ENCODE measurements at places on chromosomes 13 and 19.

- peak; percentile 95 for DNase-seq
Measured at GRCh38 chr19:48933382-48933932, at the start of gene DHDH. DHDH (plus strand) TSS chr19:48933699; CDS start chr19:48933722, 23 bp downstream.

GRCh38 chr13:111216166-111216960, 101.3 kb downstream of the ARHGEF7 start:
- DNase-seq, result peak; percentile 28

GRCh38 chr13:111225810-111226546, 94.5 kb upstream of the TEX29 start:
- DNase-seq, result no peak

- no peak for DNase-seq
Measured at GRCh38 chr13:41040584-41041334, 20.6 kb upstream of the WBP4 start.

DNA sequence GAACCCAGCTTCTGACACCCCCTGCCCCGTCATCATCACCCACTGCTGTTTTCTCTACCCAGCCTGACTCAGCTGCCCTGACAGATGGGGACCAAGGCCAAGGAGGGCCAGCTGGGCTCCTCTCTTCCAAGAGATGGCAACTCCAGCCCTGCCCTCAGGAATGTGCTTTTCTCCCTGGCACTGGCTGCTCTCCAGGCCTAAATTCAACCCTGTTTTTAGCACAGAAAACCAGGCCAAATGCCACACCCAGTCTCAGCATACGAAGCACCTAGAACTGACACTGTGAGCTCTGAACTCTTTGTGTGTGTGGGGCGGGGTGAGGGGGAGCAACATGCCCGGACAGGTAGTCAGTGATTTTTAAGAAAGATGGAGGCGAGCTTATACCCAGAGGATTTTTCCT, 23.4 kb upstream of the IGFL1 start:
- no peak for DNase-seq

DNA sequence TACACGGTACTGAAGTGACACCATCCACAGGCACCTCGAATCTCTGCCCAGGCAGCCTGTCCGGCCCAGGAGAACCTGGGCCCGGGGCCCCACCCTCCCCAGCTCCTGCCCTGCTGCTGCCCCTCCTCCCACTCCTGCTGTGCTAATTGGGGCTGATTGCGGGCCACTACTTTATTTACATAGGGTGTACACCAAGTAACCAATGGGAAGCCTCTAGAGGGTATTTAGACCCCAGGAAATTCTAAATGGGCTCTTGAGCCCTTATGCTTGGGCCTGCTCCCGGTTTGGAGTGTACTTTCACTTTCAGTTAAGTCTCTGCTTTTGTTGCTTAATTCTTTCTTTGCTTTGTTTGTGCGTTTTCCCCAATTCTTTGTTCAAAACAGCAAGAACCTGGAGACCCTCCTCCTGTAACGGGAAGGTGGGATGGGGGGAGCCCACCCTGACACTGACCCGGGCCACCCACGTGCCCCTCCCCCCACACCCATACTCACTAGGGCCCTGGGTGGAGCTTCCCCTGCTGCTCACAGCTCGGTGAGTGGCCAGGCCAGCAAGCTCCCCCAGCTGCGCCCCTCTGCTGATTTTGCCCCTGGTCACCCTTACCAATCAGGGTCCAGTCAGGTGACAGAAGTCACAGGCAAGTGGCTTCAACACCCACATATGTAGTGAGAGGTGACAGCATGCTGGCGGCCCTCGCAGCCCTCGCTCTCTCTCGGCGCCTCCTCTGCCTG, 9.4 kb downstream of the SCGB2B2 start:
- peak; percentile 24 for DNase-seq

Measured in kidney tubule cell (primary cell).